ENCODE measurements at places on chromosomes 1 and 21.

GRCh38 chr1:43147625-43148327 is 24.3 kb downstream of the EBNA1BP2 start:
- no peak for DNase-seq

DNA sequence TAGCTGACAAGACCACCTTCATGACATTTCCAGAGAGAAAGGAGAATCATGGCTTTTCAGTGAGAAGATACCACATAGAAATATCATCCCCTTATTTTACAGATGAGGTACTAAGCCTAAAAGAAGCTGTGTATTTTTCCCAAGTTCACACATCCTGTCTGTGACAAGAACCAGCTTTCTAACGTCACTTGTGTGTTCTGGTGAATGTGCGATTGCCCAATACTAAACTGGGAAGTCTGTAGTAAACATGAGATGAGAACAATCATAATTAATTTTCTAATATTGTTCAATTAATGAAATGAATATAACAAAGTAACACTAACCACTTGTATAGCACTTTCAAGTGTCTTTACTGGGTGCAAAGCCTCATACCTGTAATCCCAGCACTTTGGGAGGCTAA is 46.0 kb downstream of the PTGER3 start:
- no peak for DNase-seq

GRCh38 chr1:204377800-204378668 is 18.3 kb upstream of the PLEKHA6 start:
- no peak for DNase-seq

DNA sequence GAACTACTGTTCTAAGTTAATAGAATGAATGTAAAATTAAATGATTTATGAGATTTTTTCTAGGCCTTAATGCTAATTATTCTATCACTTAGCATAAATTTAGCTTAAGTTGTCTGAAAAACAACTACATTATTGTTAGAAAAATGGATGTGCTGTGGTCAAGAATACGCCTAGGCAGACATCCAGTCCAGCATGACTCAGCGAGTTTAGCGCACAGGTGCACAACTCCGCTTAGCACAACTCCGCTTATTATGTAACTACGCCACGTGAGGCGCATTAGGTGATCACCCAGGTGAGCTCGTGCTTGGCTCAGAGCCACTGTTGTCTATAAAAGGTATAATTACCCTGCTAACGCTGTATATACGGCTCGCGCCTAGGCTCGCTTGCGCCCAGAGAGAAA is 1043.6 kb upstream of the ADGRL4 start:
- no peak for DNase-seq

- no peak for DNase-seq
Observed at GRCh38 chr1:224541901-224542630, 74.1 kb upstream of the CNIH3 start.

GRCh38 chr1:234503193-234504050 is 24.4 kb upstream of the TARBP1 start:
- no peak for DNase-seq

- no peak for DNase-seq
Observed at GRCh38 chr1:5271264-5271663, 616.9 kb downstream of the AJAP1 start.

- DNase-seq = no peak
Observed at GRCh38 chr21:29669416-29669815, 270.4 kb downstream of the GRIK1 start.

DNA sequence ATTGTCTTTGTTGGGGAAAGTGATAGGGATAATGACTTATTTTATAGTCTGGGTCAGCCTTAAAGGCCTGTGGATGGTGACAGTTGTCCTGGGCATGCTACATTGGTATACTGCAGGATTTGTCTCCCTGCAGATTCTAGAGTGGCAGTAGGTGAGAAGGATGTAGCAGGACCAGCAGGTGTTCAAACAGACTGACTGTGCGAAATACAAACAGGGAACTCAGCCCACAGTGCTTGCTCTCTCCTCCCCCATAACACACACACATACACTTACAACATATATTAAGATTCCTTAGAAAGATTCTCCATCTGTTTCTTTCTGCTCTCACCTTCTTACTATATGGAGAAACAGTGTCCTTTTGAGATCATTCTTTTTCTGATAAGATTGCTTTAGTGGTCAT is 6.9 kb downstream of the PDE4B start:
- no peak for DNase-seq

DNA sequence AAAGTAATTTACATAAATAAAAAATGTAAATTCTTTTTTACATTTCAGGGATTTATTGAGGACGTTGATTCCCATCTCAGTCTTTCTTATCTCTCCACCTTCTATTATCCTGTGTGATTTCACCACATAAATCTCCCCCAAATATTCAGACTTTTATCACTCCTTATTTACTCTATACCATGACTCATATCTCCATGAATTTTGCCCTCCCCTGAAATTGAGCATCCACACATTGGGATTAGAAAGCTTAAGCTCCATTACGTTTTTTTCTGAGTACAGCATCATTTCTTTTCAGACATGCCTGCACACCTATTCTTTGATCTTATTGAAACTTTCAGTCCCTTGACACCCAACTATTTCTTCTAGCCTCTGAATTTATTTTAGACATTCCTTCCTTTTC is 111.2 kb downstream of the IFI44 start:
- DNase-seq = no peak

DNA sequence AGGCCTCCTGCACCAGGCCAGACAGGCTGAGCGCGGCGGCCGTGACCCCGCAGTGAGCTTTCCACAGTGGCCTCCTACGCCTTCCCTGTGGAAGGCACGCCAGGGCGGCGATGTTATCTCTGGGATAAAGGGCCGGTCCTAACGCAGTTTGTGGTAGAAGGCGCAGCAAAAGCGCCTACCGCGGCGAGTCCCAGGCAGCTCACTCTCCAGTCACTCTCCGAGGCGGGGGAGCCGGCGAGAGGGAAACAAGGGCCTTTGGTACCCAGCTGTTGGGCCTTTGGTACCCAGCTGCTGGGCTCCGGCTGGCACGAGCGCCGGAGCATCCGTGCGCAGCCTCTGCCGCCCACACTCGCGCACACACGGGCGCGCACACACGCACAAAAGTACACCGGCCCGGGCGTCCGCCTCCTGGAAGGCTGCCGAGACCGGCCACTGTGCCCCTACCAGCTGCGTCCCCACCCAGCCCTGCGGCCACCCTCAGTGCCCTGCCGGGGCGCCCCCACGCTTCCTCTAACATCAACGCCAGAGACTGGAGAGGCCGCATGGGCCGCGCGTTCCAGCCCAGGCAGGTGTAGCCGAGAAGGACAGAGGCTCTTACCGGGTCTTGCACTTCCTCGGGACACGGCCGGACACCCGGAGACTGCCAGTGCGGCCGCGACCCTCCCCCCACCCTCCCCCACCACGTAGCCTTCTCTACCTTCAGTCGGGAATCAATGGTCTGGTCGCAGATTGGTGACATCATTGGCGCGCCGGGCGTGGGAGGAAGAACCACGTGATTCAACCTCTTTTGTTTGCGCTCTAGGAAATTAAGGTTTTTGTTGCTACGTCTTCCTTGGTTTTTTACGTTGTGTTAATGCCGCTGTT is 19.5 kb upstream of the ADAR start:
- peak; percentile 69 for DNase-seq

DNA sequence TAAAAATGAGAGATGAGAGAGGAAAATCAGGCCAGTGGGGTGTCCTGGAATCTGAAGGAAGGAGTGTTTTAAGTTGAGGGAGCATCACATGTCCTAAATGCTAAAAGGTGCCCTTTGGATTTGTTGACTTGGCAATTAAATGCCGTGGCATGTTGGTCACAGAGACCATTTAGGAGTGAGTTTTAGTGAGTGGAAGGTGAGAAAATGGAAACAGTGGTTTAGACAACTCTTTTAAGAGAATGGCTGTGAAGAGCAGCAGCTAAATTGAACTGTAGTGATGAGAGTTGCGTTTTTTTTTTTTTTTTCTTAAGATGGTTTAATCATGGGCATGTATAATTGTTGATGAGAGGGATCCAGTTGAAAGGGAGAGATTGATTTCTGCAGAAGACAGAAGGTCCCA is 95.0 kb downstream of the S1PR1 start:
- no peak for DNase-seq

DNA sequence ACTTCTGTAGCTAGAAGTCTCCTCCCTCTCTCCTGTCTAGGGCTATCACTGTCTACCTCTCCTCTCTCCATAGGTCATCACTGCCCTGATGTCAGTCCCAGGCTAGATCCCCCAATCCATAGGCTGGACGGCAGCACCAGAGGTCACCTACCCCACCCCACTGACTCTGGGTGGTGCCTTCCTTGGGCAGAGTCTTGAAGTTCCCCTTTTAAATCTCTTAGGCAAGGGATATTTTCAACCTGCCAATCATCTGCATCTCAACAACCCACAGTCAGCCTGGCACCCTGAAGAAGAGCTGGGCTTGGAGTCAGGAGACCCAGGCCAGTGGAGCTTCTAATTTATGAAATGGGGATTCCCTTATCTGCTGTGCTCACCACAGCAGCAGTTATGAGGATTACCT is 13.2 kb downstream of the MYBPH start:
- DNase-seq = no peak

DNA sequence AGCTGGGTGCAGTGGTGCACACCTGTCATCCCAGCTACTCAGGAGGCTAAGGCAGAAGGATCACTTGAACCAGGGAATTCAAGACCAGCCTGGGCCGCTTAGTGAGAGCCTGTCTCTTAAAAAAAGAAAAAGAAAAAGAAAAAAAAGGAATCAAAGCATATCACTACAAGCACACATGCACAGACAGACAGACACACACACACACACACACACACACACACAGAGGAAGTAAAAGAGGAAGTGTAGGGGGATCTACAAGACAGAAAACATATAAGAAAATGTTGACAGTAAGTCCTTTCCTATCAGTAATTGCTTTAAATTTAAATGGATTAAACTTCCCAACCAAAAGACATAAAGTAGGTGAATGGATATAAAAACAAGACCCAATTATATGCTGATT is 180.3 kb downstream of the FAF1 start:
- DNase-seq = no peak

- no peak for DNase-seq
Observed at GRCh38 chr1:65109487-65109886, 38.5 kb upstream of the AK4 start.

- DNase-seq = no peak
Observed at GRCh38 chr1:229075217-229075616, 195.7 kb upstream of the RAB4A start.

- peak; percentile 39 for DNase-seq
Observed at GRCh38 chr21:43646550-43647260, 12.6 kb downstream of the HSF2BP start.

- no peak for DNase-seq
Observed at GRCh38 chr1:174258148-174258550, 98.8 kb downstream of the RABGAP1L start.

GRCh38 chr1:31726715-31727114 is 22.9 kb upstream of the COL16A1 start:
- DNase-seq = no peak

GRCh38 chr1:235730007-235730406 is 80.4 kb upstream of the GNG4 start:
- DNase-seq = no peak

DNA sequence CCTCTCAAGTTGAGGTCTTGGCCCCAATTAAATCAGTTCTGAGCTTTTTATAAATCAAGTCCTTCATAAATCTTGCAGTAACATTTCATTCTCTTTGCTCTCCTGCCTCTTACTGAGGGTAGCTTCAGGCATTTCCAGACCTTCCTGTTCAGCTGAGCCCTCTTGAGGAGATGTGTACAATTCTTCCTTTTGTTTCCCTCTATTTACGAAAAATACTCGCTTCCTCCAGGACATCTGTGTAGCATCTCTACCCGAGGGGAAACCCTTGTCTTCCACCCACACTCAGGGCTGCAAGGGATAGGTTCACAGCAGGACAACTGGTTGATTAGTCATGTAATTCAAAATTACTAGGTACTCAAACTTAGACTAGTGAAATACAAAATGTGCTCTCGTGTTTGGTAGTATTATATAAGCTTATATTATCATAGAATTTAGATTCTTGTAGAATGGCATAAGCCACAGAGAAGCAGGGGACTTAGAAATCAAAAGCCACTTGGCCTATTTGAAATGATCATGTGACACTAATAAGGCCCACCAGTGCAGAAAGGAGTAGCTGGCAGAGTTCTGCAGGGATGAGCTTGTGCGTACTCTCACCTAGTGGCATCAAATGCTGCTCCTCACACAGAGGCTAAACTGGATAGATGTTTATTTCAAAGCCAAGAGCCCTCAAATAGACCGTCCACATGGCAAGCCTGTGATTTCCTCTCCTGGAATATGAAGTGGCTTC is 126.7 kb downstream of the GDAP2 start:
- no peak for DNase-seq

DNA sequence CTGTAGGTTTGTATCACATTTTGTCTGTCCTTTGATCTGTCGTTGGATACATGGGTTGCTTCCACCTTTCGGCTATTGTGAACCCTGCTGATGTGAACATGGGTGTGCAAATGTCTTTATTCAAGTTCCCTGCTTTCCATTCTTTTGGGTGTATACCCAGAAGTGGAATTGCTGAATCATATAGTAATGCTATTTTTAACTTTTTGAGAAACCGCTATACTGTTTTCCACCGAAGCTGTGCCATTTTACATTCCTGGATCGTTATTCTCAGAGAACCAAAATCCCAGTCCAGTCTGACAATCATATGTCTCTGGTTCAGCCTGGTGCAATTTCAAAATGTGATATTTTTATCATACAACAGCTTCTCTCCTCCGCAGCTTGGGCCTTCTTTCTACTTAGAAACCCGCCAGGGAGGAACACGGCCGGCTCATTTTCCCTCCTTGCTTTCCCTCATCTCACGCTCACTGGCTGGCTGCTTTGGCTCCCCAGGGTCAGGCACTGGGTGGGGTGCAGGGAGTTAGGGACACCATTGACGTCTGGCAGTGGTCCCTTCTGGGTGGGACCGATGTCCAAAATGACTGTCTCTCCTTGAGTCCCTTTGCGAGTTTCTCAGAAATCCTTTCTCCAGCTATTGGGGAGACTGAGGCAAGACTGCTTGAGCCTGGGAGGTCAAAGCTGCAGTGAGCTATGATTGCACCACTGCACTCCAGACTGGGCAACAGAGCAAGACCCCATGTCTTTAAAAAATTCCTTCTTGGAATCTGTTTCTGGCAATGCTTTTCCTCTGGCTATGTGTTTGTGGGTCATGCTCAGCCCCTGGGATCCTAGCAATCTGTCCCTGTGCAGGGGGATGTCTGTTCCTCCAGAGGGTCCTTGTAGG is 73.5 kb upstream of the AKT3 start:
- DNase-seq = no peak

- no peak for DNase-seq
Observed at GRCh38 chr1:88890791-88891317, 513 bp downstream of the GTF2B start.

DNA sequence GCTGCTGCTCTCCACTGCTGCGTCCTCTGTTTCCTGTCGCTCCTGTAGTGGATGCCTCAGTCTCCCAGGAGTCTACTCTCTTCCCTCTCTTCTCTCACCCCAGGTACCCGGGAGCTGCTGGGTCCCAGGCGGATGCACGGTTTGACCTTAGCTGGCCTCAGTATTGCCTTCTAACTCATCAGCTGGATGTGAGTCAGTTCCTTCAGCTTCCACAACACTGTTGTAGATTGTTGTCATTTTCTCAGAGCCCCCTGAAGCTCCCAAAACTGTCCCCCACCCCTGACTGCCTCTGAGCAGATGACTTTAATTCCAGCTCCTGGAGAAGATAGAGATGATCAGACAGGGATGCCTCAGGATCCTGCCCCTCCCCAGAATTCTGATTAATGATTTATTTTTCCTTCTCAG is 7.2 kb downstream of the CNIH3 start:
- DNase-seq = no peak

Data from GM04503 (cell line).